ENCODE measurements at places on chromosomes 1 and 21.

DNA sequence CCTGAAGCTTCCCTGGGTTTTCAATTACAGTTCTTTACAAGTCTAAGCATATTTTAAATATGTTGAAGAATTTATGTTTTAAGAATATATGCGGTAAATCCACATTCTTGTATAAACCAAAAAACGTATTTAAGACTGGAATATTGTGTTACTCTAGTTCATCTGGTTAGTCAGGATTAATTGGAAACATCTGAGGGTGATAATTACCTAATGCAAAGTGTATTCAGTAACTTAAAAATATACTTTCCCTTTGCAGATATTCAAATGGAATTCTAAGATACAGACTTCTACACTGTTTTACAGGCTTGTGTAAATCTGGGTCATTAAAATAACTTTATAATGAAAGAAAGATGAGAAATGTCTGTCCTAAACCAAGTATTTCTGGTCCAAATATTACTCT is 302.0 kb downstream of the VAV3 start:
- no peak for DNase-seq

GRCh38 chr1:241813768-241814320 is 34.2 kb upstream of the EXO1 start:
- DNase-seq = no peak

DNA sequence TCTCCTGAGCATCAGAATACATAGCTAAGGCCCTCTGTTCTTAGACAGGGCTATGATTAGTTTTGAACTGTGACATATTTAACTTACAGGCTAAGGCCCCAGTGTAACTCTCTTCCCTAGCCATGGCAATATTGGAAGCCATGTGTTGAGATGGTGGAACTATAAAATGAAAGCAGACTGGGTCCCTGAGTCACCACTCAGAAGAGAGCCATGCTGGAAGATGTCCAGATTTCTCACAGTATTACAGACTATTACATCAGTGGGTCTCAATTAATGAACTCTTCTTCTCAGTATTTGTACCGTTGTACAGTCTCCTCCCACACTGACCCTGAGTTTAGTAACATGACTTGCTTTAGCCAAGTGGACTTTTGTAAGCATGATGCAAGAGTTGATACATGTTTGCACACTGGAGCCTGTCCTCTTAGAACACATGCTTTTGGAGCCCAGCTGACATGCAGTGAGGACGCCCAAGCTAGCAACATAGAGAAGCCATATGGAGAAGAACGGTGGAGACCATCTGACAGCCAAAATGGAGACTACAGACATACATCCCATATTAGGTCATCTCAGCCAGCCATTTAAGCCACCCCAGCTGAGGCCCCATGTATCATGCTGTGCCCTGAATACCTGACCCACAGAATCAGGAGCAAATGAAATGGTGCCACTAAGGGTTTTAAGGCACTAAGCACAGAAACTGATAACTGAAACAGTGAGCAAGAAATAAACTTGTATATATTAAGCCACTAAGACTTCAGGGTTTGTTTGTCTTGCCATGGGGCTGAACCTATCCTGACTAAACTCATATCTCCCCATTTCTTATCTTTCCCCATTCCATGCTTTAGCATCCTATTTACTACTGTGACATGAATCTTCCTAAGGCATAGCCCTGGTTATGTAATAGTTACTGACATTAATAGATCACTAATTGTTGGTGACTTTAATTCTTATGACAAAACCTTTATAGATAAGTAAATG is 24.4 kb downstream of the TBX15 start:
- DNase-seq = no peak

DNA sequence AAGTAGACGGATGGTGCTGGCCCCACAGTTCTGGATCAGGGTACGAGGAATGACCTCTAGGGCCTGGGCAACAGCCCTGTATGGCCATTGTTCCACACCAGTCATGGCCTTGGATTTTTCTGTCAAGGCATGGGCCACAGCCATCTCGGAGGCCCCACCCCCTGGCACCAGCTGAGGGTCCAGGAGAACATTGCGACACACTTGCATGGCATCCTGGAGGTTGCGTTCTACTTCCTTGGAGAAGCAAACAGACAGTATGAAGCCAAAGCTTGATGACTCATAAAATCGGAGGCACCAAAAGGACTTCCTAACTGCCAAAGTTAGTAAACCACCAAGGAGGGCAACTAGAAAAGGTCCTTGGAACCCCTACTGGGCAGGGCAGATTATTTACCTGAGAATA is 11.9 kb upstream of the VHLL start:
- DNase-seq = no peak

DNA sequence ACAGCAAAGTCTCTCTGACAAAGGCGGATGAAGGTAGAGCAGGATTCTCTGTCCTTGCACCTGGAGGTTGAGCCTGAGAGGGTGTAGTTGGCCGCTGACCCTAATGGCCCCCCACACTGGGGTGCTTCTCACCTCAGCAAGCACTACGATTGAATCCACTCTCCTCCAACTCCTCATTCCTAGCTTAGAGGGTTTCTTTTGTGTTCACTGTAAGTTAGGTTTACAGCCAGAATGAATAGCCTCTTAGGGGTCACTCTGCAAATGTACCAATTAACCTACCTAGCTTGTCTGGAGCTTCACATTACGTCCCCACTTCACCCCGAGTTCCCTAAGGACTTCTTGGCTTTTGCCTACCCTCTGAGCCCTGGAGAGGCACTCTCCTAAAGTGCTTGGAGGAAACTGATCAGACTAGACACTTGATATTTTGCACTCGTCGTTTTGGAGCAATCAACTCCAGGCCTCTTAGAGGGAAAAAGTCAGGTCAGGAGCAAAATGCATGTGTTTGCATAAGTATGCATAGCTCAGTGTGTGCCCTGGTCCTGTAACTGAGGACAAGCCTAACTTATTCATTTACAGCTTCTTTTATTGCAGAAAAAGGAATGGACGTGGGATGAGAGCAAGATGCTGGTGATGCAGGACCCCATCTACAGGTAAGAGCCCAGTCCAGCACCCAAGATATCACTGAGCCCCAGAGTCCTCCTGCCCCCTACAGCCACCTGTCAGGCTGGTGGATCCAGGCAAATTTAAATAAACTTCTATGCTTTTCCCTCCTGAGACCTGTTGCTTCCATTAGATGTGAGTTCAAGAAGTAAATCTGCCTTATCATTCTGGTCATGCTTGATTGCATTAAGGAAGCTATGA is 76.4 kb downstream of the SPATA46 start:
- no peak for DNase-seq

GRCh38 chr1:203080456-203080855 is 5.4 kb downstream of the MYOG start:
- no peak for DNase-seq

DNA sequence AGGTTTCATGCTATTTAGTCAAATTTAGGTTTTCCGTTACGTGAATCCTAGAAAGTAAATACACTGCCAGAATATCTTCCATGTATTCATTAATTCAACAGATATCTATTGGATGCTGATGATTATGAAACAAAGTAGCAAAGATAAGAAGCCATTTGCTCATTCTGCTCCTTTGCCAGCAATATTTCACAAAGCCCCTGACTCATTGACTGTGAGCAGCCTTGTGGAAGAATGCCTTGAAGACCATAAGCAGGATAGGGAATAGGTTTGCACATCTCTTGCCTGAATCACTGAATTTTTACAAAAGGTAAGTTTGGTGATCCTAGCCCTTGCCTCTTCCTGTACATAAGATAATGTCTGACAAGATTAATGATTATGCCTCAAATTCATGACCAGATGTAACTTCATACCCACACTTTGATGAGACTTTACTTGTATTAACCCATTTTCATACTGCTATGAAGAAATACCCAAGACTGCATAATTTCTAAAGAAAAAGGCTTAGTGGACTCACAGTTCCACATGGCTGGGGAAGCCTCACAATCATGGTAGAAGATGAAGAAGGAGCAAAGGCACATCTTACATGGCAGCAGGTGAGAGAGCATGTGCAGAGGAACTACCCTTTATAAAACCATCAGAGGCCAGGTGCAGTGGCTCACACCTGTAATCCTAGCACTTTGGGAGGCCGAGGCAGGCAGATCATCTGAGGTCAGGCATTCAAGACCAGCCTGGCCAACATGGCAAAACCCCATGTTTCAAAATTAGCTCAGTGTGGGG is 1.6 kb upstream of the PIGK start:
- no peak for DNase-seq

- DNase-seq = no peak
These were observed 261.4 kb upstream of the C1orf174 start for GRCh38 chr1:4161366-4162006.

GRCh38 chr1:65170511-65171142 is 22.6 kb downstream of the AK4 start:
- no peak for DNase-seq

Measured in cortex of kidney (tissue), 1 donor.